Activated gamma-delta T cell treated with anti-CD3 and anti-CD28 coated beads, Interleukin-2, amount 50 U/mL, for 16 hours (primary cell): ENCODE measurements at places on chromosomes 2 and 18.

DNA sequence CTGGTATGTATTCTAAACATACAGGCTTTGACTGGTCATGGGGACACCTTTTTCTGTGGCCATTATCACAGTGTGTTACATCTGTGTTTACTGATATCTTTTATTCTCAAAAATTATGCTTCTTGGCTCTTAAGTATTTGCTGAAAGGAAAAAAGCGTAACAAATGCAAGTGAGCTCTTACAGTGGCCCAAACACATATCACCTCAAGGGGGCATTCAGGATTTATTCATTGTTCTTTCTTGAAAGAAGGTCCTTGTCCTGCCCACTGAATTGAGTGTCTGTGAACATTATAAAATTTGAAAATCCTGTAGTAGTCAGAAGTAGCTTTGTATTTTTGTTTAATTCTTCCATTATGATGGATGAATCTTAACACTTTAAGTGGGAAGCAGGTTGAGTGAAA is 454.5 kb downstream of the XIRP2 start:
- DNase-seq, result no peak

DNA sequence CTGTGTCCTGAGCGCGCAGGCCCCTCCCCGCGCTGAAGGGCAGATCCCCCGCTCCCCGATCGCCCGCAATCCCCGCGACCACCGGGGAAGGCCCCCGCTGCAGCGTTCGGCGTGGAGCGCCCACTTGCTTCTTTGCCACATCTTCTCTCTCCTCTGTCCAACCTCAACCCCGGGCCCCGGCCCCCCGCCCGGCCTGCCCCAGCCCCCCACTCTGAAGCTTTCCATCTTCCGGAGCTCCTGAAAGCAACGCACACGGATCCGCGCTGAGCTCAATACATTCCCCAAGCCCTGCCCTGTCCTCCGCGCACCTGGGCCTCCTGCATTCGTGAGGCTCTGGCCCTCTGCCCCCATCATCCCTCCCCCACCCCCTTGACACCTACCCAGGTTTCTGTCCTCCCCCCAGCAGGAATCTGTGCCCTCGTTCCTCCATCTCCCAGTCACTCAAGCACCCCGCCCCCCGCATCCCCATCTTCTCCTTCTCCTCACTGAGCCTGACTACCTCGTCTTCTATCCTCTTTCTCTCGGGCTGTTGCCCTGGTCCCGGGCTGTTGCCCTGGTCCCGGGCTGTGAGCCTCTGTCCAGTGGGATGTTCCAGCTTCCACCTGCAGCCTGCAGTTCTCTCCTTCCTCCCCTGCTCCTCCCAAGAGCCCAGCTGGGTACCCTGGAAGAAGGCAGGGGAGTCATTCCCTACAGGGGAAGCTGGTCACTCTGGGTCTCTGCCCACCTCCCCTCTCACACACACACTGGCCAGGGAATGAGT is 7.8 kb downstream of the SPEG start:
- no peak for DNase-seq

GRCh38 chr2:39124746-39125057 is 3.9 kb upstream of the SOS1 start:
- peak; percentile 9 for DNase-seq

- no peak for DNase-seq
Observed at GRCh38 chr2:122389694-122390093, 634.2 kb downstream of the TSN start.

DNA sequence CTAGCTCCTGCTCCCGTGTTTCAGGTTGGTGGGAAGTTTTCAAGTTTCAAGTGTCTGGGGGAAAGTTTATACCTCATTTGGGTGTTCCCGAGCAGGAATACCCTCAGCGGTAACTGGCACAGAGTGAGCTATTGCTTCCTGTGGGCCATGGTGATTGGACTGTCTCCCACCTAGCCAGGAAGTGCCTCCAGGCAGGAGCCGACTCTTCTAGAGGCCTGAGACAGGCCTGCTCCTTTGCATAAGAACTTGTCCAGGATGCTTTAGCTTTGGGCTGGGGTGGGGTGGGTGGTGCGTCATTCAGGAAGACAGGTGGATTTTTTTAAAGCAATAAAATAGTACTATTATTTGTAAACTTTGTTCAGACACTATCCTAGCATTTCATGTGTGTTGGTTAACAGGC is 23.5 kb upstream of the DNMT3A start:
- no peak for DNase-seq

GRCh38 chr2:109545828-109546713 is 67.7 kb downstream of the SEPTIN10 start:
- DNase-seq, result peak; percentile 18

- DNase-seq, result no peak
Observed at GRCh38 chr18:66616523-66616983, 12.7 kb upstream of the CDH19 start.

DNA sequence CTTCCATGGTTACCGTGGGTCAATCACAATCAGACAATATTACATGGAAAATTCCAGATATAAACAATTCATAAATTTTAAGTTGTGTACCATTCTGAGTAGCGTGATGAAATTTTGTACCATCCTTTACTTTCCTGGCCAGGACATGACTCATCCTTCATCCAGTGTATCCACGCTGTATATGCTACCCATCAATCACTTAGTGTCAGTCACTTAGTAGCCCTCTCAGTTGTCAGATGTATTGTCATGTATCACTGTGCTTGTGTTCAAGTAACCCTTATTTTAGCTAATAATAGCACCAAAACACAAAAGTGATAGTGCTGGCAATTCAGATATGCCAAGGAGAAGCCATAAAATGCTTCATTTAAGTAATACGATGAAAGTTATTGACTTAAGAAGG is 282.6 kb downstream of the CPS1 start:
- DNase-seq, result no peak

DNA sequence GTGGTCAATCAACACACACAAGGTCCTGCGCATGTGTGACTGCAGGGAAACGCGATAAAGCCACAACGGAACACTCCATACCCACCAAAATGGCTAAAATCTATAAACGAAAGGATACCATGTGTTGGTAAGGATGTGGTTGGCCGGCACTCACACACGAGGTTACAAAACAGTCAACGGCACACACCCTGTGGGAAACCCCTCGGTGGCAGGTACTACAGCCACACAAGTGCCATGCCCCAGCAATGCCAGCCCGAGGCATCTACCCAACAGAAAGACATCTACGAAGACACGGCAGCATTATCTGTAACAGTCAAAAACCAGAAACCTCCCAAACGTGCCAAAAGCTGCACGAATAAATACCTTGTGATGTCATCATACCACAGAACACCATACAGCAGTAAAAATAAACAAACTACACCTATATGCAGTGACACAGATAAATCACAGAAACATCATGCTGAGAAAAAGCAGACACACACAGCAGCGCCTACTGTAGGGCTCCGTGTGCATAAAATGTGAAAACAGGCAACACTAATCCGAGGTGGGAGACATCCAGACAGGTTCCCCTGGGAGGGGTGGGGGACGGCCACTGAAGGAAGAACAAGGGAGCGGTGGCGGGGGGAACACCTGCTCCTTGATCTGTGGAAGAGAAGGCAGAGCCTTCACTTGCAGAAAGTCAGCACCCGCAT is 36.7 kb downstream of the HDAC4 start:
- peak; percentile 15 for DNase-seq

- DNase-seq, result no peak
Observed at GRCh38 chr2:197071790-197072436, 145.4 kb upstream of the PGAP1 start.

DNA sequence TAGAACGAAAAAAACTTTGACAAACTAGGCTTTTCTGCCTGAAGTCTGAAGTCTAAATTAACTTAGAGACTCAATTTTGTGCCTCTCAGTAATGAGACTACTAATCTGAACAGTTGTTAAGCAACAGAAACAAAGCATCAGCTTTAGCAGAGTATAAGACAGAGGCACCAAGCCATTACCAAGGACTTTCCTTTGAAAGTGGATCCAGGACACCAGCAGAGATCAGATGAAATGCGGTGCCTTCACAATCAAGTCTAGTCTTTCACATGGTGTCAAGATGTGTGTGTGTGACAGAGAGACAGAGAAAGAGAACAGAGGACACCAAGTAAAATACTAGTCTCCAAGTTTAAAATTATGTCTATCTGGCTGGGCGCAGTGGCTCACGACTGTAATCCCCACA is 1502.9 kb downstream of the LRP1B start:
- DNase-seq, result no peak

GRCh38 chr2:179764710-179765109 is 96.7 kb downstream of the ZNF385B start:
- DNase-seq, result no peak

- no peak for DNase-seq
Observed at GRCh38 chr18:70059684-70060083, 112.0 kb upstream of the CD226 start.

GRCh38 chr2:197799068-197799467 is 5.3 kb upstream of the PLCL1 start:
- DNase-seq, result no peak

- DNase-seq, result no peak
Observed at GRCh38 chr2:36902385-36903120, 63.8 kb downstream of the STRN start.

DNA sequence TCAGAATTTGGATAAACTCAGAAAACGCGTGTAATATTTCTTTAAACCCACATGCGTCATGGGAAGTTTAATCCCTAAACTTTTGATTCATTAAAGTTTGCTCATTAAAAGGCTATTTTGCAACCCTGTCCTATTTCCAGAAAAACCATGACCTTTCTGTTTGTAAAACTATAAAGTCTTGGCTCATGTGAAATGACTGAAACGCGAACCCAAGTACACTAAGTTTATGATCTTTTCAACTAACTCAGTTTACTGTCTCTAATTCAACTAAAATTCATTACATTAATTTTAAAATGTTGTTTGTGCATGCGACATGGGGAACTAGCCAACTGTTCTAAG is 3.9 kb upstream of the RPL31 start:
- no peak for DNase-seq

DNA sequence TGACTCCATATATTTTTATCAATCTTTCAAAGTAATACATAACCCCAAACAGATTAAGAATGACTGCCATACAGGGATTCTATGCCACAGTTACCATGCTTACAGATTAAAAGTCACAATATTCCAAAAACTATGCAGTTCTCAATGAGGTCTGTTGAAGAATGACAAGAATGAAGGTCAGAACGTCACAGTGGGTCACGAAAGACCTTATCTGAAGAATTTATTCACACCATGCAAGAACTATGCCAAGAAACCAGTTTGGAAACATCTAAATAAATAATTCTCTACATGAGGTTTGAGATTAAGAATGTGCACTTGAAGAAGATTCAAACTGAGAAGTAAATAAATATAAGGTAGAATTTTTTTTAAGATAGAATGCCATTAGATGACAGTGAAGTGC is 253.3 kb downstream of the EXOC6B start:
- DNase-seq, result no peak
